Chondrocyte (in vitro differentiated cells): ENCODE measurements at places on chromosomes 13 and 19. TPM values are rescaled to one million over a fixed set of nuclear protein-coding genes. Genes with fewer than 3 reads are reported as not detected.

Gene KDM4B
- 50.7 to 53.2 TPM (median 52.2 TPM) in 3 replicates for total RNA-seq

DNA sequence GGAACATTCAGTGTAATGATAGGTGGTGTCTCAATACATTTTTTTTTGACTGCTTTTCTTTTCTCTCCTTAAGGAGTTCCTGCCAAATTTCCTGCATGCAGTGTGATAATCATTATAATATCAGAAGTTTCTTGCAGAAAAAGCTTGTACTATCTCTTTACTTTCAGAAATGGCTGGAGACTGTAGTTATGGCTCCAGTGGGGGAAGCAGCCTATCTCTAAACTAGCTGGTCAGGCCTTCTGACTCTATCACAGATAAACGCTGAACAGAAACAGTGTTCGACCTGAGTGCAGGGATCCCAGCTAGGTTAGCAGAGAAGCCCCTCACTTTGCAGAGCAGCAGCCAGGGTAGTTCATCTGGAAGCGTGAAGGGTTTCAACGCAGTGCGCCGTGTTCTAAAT, 1.9 kb downstream of the CCNE1 start:
- peak overlapping the region; percentile 14 for H3K4me3 ChIP-seq
- no peaks in the 10 kb centered on the region for H3K27me3 ChIP-seq
- H3K36me3 ChIP-seq, result peaks cover 3% of the 10 kb centered on the region
- peak; percentile 30 for DNase-seq

Gene IFNL1
- total RNA-seq, result not detected in 3 replicates

GRCh38 chr13:40813667-40814454, 24.4 kb downstream of the SLC25A15 start:
- no peaks in the 10 kb centered on the region for H3K27me3 ChIP-seq
- H3K4me3 ChIP-seq, result no peak overlapping the region
- no peaks in the 10 kb centered on the region for H3K4me1 ChIP-seq
- no peak overlapping the region for H3K27ac ChIP-seq
- no peak for DNase-seq

- no peaks in the 10 kb centered on the region for H3K27me3 ChIP-seq
- no peak overlapping the region for H3K4me3 ChIP-seq
- peaks cover 50% of the 10 kb centered on the region for H3K36me3 ChIP-seq
- H3K27ac ChIP-seq, result no peak overlapping the region
- H3K4me1 ChIP-seq, result no peaks in the 10 kb centered on the region
Measured at GRCh38 chr19:57642396-57643046, 9.6 kb downstream of the ZNF211 start.

Gene ZNF324B
- 6.3 to 9.8 TPM (median 7.5 TPM) in 3 replicates for total RNA-seq

GRCh38 chr19:4519521-4520277, 1.4 kb upstream of the PLIN4 start:
- H3K36me3 ChIP-seq, result no peaks in the 10 kb centered on the region
- peaks cover 1% of the 10 kb centered on the region for H3K27me3 ChIP-seq
- no peak overlapping the region for H3K4me3 ChIP-seq
- H3K27ac ChIP-seq, result peak overlapping the region; percentile 5
- DNase-seq, result no peak

DNA sequence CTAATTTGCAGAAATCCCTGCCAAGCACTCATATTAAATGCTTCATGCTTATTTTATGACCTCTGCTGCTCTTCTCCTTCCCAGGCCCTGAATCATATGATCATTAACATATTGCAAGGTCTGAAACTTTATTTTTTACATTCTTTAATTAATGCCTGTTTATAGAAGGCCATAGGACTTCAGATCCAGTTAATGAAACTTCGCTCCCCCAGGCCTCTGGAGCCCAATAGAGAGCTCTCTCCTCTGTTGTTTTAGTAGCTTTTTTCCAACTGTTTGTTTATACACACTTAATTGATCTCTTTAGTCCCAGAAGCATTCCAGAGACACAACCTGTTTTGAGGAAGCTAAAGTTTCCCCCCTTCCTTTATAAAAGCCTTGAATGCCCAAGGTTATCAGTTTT, 68.3 kb downstream of the DACH1 start:
- no peak for DNase-seq
- no peaks in the 10 kb centered on the region for H3K27me3 ChIP-seq
- no peak overlapping the region for H3K27ac ChIP-seq
- H3K4me3 ChIP-seq, result no peak overlapping the region

DNA sequence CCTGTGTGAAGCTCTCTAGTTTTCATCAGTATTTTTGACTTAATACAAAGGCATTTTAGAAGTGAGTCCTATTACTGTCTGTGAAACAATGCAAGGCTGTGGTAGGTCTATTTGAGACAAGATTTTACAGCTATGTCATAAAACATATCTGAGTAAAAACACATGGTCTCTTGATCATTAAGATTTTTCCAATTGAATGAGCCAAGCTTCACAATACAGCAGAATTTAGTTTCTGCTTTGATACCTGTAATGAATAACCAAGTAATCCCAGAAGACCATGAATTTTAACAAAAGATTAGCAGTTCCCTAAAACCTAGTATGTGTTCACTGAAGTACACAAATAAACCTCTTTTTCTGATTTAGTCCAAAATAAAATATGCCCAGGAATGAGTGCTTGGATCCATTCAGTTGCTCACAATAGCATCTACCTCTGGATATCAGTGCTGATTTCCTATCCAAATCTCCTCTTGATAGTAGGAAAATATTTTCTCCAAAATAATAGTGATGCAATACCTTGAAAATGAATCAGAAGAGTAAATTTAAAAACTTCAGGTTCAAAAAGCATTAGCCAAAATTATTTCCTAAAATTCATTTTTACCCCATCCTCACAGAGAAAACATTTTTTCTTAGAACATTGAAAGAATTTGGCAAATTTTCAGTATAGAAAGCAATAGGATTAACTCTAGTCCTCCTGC, 533.5 kb upstream of the SGCG start:
- H3K4me1 ChIP-seq, result peaks cover 13% of the 10 kb centered on the region
- H3K27ac ChIP-seq, result no peak overlapping the region
- no peak for DNase-seq
- no peak overlapping the region for H3K4me3 ChIP-seq
- no peaks in the 10 kb centered on the region for H3K27me3 ChIP-seq
- no peaks in the 10 kb centered on the region for H3K36me3 ChIP-seq

DNA sequence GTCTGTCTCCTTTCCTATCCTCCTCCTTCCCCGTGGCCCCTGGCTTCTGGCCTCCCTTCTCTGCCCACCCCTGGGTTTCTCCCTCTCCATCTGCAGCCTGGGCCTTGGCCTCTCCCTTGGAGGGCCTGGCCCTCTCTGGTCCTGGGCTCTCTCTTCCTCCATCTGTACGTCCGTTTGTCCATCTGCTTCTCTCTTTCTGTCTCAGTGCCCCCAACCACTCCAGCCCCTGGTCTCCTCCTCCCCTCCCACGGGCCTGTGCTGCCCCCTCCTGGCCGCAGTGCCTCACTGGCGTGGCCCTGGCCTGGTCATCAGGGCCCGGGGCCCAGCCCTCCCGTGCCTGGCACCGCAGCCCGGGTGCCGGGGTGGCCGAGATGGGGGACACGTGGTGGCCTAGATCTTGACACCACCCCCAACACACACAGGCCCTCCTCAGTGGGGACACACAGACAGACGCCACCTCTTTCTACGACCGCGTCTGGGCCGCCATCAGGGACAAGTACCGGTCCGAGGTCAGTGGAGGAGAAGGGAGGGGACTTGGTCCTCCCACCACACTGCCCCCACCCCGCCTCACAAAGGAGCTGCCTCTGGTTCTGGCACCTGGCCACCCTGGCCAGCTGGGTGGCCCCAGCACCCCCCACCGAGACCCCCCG, 11.3 kb downstream of the PRKCSH start:
- H3K4me1 ChIP-seq, result no peaks in the 10 kb centered on the region
- no peaks in the 10 kb centered on the region for H3K27me3 ChIP-seq
- no peak overlapping the region for H3K27ac ChIP-seq
- no peak overlapping the region for H3K4me3 ChIP-seq
- H3K36me3 ChIP-seq, result peaks cover 14% of the 10 kb centered on the region
- no peak for DNase-seq

GRCh38 chr19:7850000-7850813, 20.2 kb downstream of the EVI5L start:
- no peaks in the 10 kb centered on the region for H3K27me3 ChIP-seq
- H3K4me3 ChIP-seq, result no peak overlapping the region
- peak; percentile 90 for DNase-seq
- no peak overlapping the region for H3K27ac ChIP-seq
- H3K36me3 ChIP-seq, result no peaks in the 10 kb centered on the region
- peaks cover 6% of the 10 kb centered on the region for H3K4me1 ChIP-seq

GRCh38 chr13:99062593-99062992, 84.7 kb upstream of the DOCK9 start:
- peaks cover 5% of the 10 kb centered on the region for H3K36me3 ChIP-seq
- H3K27me3 ChIP-seq, result no peaks in the 10 kb centered on the region
- peak overlapping the region; percentile 39 for H3K27ac ChIP-seq

DNA sequence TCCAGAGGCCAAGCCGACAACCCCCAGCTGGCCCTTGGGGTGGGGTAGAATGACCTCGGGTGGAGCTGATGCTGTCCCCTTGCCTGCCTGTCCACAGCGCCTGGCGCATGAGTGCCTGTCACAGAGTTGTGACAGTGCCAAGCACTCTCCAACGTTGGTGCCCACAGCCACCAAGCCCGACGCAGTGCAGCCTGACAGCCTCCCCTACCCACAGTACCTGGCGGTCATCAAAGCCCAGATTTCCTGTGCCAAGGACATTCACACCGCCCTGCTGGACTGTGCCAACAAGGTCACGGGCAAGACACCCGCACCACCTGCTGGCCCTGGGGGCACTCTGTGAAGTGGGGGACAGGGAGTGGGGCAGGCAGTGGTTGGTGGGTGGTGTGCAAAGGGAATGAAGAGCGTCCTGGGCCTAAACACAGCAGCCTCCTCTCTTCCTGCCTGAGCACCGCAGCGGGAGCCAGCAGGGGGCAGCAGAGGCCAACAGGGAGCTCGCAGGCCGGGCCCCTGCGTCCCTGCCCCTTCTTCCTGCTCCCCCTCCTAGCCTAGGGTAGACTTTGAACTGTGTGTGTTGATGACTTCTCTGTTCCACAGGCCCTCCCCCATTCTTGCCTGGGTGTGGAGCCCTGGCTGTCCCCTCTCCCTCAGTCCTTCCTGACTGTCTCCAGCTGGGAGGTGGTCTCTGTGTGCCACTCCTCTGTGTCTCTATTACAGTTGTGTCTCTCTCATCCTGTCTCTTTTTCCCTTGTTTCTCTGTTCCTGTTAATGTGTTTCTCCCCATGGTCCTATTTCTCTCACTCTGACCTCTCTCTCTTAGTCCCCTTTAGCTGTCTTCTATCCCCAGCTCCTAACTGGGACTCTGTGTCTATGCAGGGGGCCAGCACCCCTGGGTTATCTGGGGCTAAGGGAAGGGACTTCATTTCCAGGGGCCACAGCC, 6.5 kb downstream of the MED29 start:
- H3K27ac ChIP-seq, result peak overlapping the region; percentile 86
- H3K4me1 ChIP-seq, result peaks cover 35% of the 10 kb centered on the region
- peaks cover 6% of the 10 kb centered on the region for H3K36me3 ChIP-seq
- no peak overlapping the region for H3K4me3 ChIP-seq

GRCh38 chr13:114005206-114005724, 31.4 kb upstream of the C13orf46 start:
- peak overlapping the region; percentile 55 for H3K27ac ChIP-seq
- H3K36me3 ChIP-seq, result peaks cover 11% of the 10 kb centered on the region
- no peaks in the 10 kb centered on the region for H3K27me3 ChIP-seq
- peaks cover 7% of the 10 kb centered on the region for H3K4me1 ChIP-seq

DNA sequence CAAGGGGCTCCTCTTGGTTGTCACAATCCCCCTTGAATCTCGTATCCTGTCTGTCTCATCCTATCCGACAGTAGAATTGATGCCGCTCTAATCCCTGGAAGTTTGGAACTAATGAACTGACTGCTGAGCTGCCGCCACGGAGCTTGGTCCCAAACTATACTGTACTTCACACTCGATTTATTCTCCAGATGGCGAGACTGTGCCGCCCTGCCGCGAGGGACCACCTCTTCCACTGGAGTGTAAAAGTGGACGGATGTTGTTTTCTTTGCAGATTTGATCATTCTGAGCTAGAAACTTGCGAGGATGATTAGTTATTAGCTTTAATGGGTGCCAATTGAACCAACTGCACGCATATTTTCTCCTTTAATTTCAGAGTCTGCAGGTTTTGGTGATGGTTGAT, 117.2 kb downstream of the ZIC5 start:
- no peak for DNase-seq
- H3K27me3 ChIP-seq, result no peaks in the 10 kb centered on the region
- no peak overlapping the region for H3K27ac ChIP-seq
- H3K4me3 ChIP-seq, result no peak overlapping the region
- H3K4me1 ChIP-seq, result no peaks in the 10 kb centered on the region
- peaks cover 5% of the 10 kb centered on the region for H3K36me3 ChIP-seq

Gene SPRED3
- 3.2 to 4.6 TPM (median 4.6 TPM) in 3 replicates for total RNA-seq

DNA sequence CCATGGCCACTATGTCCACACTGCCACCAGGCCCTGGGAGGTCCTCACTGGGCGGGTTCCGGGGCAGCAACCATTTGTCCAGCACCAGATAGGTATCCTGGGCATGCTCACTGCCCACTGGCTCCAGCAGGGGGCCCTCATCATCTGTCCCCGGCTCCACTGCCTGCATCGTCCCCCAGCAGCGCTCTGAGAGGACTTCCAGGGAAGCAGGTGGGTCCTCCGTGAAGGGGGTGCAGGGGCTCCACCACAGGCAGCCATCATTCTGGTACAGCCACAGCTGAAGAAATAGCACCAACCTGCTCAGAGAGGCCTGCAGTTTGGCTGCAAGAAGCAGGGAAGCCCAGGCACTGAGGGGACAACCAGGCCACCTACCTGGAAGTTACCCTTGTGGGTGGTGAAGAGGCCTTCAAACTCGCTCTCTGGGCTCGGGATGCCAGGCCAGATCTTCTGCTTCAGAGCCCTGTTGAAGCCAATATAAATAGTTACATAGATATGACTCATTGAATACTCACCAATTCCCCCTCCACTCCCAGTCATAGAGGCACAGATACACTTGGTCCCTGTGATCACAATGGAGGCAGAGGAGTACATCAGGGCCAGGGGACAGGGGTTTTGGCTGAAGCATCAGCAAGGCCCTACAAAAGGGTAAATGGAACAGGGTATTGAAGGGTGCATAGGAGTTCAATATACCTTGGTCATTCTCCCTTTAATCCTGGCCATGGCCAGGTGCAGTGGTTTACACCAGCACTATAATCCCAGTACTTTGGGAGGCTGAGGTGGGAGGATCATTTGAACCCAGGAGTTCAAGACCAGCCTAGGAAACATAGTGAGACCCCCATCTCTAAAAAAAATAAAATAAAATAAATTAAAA, 4.1 kb downstream of the SWSAP1 start:
- H3K27me3 ChIP-seq, result peaks cover 12% of the 10 kb centered on the region
- H3K4me3 ChIP-seq, result no peak overlapping the region
- DNase-seq, result no peak
- H3K27ac ChIP-seq, result peak overlapping the region; percentile 87

DNA sequence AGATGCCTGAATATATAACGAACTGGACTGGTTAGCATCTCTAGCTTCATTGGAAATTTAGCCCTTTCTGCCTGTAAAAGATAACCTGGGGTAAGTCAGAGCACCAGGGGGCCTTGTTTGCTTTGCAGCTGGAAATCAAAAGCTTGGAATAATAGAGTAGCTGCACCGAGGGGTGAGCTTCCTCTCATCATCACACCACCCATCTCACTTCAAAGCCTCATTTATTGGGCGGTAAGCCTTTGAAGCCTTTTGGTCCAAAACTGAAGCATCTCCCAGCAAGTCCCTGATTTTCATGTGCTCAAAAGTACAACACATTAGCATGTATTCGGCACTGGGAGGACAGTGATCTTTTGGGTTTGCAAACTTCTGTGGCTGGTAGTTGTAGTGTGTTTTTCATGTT, 405.1 kb downstream of the FOXO1 start:
- DNase-seq, result no peak
- peaks cover 25% of the 10 kb centered on the region for H3K27me3 ChIP-seq
- no peaks in the 10 kb centered on the region for H3K36me3 ChIP-seq
- H3K4me3 ChIP-seq, result no peak overlapping the region

Gene C19orf33
- total RNA-seq, result 2.0 to 5.2 TPM (median 2.0 TPM) in 3 replicates

GRCh38 chr13:59776924-59777690, 386.6 kb downstream of the DIAPH3 start:
- H3K27ac ChIP-seq, result peak overlapping the region; percentile 78

Gene ZIC2
- total RNA-seq, result 26.4 to 55.8 TPM (median 30.6 TPM) in 3 replicates
